ENCODE measurements at places on chromosomes 12 and 14.

DNA sequence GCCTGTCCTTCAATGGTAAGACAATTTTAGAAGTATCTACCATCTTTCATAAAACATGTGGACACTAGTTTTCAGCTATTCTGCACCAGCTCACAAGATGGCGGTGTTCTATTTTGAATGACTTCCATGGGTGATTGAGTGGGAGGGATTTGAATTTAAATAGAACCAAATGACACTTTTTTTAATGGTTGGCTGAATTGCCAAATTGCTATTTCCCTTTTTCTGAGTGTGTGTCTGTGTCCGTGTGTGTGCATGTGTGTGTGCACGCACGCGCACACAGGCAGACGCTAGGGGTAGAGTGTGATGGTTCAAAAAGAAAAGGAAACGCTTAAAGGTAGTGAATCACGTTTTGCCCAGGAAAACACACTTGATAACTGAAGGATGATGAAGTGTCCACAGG is 362.6 kb downstream of the DAD1 start:
- no peak for DNase-seq

GRCh38 chr14:54301359-54301758 is 95.4 kb upstream of the CDKN3 start:
- no peak for DNase-seq

- DNase-seq: peak; percentile 31
Measured at GRCh38 chr12:92784797-92785562, 82.2 kb downstream of the PLEKHG7 start.

DNA sequence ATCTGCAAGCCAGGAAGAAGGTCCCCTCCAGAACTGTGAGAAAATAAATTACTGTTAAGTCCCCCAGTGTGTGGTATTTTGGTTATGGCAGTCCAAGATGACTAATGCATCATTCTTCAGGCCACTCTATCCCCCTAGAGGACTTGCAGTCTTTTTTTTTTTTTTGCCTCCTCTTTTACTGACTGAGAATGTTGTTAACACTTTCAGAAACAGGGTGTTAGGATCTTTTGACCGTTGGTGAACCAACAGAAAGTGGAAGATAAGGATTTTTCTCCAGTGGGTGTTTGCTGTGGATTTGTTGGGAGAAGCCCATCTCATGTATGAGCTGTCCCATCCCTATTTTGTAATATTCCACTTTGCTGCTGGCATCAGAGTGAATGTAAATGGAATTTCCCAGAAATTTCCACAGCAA is 37.8 kb downstream of the MARK3 start:
- DNase-seq: no peak

DNA sequence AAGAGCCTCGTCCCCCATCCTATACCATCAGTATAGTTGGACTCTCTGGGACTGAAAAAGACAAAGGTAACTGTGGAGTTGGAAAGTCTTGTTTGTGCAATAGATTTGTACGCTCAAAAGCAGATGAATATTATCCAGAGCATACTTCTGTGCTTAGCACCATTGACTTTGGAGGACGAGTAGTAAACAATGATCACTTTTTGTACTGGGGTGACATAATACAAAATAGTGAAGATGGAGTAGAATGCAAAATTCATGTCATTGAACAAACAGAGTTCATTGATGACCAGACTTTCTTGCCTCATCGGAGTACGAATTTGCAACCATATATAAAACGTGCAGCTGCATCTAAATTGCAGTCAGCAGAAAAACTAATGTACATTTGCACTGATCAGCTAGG is 13.6 kb downstream of the ARHGAP5 start:
- no peak for DNase-seq

DNA sequence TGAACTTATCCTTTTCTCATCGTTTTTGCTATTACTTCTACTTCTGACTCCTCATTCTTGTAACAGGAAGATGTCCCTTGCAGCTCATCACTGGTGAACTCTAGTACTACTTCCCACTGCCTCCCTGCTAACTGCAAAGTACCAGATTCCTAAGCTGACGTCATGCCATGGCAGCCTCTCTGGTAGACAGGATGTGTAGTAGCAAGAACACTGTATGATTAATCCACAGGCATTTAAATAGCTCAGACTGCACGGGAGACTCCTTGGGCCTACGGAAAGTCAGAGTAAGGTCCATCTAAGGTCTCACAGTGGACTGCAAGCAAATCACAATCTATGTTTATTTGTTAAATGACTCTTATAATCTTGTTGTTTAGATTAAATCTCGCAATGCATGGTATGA is 43.5 kb downstream of the DNAI7 start:
- DNase-seq: no peak

DNA sequence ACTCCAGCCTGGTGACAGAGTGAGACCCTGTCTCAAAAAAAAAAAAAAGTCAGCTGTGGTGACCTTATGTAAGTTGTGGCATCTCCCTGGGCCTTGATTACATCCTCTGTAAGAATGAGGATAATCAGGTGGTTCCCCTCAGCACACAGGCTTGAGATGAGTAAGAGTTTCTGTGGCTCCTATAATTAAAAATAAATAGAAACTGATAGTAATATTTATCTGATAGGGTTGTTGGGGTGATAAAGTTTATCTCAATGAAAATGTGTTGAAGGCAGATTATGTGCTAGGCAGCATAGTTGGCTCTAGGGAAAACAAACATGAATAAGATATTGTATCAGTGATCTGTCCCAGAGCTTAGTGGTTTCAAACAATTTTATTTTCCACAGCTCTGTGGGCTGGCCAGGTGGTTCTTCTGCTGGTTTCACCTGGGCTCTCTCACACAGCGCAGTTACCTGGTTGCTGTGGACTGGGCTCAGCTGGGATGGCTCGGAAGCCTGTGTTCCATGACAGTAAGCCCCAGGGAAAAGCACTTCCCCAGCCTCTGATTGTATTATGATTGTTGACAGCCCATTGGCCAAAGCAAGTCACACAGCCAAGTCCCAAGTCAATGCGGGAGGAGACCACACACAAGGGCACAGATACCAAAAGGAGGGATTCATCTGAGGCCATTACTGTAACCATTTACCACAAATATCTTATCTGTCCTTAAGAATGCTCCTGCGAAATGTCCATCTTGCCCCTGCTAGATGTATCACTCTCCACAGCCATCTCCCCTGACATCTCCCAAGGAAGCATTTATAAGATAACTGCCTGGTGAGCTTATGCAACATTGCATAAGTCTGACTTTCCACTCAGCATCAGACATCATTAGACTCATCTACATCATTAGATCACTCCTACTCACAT is 151.7 kb downstream of the NUAK1 start:
- no peak for DNase-seq

GRCh38 chr14:38108681-38109080 is 99.0 kb upstream of the SSTR1 start:
- DNase-seq: no peak

DNA sequence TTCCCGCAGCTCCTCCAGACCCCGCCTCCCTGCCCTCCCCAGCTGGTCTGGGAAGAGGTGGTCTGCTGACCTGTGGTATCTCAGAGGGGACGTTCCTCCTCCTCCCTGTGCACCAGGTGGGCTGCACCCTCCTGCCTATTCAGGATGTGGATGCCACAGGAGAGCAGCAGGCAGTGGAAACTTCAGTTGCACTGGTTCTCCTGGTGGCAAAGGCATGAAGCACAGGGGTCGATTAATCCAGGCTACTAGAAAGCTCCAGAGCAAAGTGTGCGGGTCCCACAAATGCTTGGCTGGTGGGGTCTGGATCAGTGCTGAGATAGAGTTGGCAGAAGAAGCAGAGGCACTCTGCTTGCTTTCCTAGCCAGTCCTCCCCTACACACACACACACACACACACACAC is 197.0 kb downstream of the SLC41A2 start:
- no peak for DNase-seq

DNA sequence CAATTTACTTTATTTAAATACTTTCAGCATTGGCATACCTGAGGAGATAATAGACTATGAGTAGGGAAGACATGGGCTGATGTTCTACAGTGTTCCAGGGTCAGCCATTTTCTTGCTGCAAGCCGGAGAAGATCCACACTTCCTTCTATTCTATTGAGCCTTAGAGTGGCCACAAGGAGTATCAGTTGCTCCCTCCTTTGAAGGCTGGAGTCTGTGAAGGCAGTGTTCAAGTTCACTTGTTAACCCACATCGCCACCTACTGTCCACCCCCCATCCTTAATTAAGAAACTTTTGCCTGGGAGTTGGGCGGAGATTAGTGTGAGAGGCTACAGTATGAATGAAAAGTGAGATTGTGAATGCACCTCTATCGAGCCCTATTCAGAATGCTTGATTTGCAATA is 666.6 kb downstream of the NRXN3 start:
- DNase-seq: peak; percentile 71

DNA sequence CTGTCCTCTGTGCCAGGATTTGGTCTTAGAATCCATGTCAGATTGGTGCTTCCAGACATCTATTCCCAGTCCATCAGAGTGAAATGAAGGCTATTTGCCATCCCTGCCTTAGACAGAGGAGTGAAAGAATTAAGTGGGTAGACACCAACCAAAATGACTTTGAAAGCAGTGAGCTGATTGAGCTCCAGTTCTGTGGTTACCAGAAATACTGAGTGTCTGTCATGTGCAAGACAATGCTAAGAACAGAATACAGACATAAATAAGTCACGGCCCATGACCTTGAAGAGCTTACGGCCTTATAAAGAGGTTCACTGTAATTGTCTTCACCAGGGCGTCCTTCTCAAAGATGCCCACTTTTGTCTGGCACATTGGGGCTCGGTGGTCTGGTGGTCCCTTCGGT is 21.6 kb upstream of the MANSC4 start:
- DNase-seq: no peak

GRCh38 chr14:69315301-69315700 is 55.3 kb downstream of the GALNT16 start:
- no peak for DNase-seq

GRCh38 chr14:29584992-29585391 is 342.7 kb downstream of the PRKD1 start:
- peak; percentile 12 for DNase-seq

- no peak for DNase-seq
Measured at GRCh38 chr14:61565181-61565580, 130.1 kb upstream of the HIF1A start.

GRCh38 chr12:102883204-102883799 is 33.7 kb downstream of the PAH start:
- peak; percentile 79 for DNase-seq

DNA sequence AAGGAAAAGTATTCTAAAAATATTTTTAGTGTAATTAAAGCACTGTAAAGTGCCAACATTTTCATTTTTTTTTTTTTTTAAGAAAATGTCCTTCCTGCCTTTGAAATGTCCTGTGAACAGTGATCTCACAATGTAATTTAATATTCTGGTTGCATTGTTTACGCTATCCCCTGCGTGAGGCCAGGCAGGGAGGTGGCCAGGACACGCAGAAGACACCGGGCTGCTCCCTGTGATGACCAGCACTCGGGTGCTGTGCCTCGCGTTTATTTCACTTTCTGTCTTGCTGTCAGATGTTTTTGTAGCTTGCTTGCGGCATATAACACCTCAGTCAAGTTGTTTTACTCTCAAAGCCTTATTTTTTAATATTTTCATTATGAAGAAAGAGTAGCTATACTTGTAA is 18.5 kb downstream of the PIWIL1 start:
- DNase-seq: no peak

GRCh38 chr14:22303589-22304195 is 285.3 kb downstream of the DAD1 start:
- DNase-seq: no peak

DNA sequence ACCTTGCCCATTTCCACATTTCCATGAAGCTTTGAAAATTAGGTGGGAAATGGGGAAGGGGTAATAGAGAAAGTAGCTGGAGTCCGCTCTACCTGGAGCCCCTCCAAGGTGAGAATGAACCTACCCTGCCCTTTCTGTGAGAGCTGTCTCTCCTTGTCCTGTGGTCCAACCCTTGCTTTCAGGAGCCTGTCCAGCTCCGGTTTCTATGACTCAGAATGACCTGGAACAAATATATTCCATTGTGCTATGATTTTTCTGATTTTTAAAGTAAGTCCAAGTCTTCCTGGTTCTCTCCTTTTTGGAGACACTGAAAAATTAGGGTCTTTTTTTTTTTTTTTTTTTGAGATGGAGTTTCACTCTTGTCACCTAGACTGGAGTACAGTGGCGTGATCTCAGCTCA is 89.1 kb upstream of the VASH1 start:
- DNase-seq: no peak

DNA sequence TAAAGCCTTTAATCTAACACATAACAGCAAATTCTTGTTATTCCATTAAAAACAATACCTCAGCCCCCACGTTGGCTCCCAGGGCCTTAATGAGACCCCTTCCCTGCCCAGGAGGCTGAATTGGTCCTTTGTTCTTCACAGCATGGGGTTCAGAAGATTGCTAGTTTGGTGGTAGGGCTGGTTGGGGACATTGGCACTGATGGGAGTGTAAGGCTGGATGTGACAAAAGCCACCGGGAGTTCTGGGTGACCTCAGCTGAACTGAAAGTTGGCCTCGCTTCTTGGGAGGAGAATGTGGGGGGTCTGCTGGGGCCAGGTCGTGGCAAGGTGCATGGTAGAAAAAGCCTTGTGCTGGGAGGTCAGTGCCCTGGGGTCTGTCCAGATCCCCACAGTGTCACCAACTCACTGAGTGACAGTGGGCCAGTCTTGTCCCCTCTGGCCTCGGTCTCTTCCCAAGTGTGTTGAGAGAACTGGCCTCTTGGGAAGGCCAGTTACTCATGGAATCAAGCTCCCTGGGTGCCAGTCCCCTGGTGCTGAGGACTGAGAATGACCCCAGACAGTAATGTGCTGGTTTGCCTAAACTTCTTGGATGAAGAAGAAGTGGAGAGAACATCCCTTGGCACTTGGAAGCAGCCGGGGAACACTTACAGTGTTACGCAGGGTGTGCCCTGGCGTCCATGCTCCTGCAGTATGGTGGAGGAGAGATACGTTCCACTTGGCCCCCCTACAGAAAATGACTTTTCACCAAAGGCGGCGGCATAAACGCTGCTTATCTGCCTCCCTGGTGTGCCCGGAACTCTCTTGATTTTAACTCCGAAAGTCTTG is 283.7 kb upstream of the RTL1 start:
- DNase-seq: no peak

GRCh38 chr12:106276032-106276740 is 26.3 kb upstream of the TCP11L2 start:
- no peak for DNase-seq

- DNase-seq: no peak
Measured at GRCh38 chr14:44940211-44940610, 21.5 kb downstream of the KLHL28 start.

DNA sequence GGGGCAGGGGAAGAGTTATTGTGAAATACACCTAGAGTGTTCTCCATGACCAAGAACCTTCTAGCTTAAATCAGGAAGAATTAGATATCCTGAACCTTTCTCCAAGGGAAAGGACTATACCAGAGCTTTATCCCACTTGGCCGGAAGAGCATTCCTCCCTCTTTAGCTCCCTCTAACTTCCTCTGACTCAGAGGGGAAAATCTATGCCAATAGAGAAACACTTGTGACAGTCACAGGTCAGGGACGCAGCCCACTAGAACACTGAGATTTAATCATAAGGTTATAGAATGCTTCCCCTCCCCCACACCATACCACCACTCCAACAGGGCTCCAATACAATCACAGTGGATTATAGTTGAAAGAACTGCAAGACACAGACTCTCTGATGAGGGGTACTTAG is 55.4 kb upstream of the RFX4 start:
- no peak for DNase-seq
